Activated CD4-positive, alpha-beta T cell treated with anti-CD3 and anti-CD28 coated beads for 1 hour (primary cell): ENCODE measurements at places on chromosomes 13 and 19.

DNA sequence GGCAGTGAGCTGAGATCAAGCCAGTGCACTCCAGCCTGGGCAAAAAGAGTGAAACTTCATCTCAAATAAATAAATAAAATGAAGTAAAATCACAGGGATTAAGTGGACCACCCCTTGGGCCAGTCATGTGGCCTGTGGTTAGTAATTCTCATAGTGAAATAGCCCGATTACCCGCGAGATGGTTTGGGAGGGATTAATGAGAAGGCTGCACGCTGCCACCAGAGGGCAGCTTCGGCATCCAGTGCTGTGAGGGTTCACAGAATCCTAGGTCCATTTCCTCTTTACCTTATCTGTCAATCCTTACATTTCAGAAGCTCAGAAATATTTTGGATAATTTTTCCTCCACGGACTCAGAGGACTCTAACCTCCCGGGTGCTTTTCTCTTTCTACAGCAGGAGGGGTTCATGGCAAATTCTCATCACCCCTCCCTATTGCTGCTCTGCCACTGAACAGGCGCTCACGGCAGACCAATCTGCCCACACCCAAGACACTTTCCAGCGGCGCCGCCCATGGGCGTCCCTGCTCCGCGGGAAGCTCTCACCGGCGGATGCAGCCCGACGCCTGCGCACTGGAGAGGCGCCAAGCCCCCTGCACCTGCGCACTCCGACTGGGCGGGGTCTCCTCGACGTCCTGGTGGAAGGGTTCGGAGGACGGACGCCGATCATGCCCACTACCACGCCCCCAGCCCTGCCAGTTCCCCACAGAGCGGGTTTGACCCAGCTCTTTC lies 11.0 kb downstream of the ZNF835 start:
- no peak for DNase-seq

DNA sequence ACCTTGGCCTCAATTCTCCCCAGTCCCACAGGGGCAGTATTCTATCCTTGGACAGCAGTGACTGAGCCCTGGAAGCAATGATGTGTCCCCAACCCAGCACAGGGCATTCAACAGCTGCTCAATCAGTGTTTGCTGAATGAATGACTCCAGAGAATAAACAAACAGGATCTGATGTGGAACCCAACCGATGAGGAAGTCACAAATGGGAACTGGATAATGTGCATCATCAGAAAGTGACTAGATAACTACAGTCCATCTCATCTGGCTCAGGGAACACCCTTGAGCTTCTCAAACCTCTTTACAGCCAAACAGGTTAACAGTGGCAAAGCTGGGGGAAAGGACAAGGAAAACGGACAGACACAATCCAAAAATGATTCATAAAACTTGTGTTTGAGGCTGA lies 8.2 kb downstream of the SLC25A30 start:
- no peak for DNase-seq

- DNase-seq, result no peak
Measured at GRCh38 chr13:25384758-25385410, 13.1 kb downstream of the ATP8A2 start.

DNA sequence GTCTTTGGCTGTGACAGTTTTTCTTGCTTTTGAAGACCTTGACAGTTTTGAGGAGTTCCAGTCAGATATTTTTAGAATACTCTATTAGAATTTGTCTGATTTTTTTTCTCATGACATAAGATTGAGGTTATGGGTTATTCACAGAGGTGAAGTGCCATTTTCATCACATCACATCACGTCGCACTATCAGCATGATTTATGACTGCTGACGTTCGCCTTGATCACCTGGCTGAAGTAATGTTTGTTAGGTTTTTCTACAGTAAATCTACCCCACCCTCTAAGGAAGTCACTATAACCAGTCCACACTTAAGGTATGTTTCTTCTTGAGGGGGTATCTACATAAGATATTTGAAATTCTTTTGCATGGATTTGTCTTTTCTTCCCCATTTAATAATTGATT lies 169.7 kb downstream of the NDFIP2 start:
- DNase-seq, result no peak

GRCh38 chr13:44449999-44450821 lies 76.6 kb downstream of the SERP2 start:
- no peak for DNase-seq

DNA sequence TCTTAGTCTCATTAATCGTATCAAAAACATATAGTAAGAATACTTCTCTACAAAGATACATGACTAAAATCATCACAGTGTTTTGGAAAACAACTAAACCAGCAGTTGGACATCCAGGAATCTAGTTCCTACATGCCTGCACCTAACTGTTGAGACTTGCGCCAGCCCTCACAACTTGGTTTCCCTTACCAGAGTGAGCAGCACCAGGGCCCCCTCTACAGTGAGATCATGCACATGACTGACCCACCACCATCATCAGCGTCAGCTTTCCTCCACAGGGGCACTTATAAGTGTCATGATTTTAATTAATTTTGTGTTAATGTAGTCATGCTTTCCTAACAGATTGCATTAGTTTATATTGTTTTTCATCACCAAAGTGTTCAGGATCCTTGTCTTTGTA lies 1322.0 kb downstream of the EFNB2 start:
- DNase-seq, result no peak

- no peak for DNase-seq
Measured at GRCh38 chr19:38853214-38853613, 3.4 kb upstream of the HNRNPL start.

- no peak for DNase-seq
Measured at GRCh38 chr19:40693150-40693788, 2.8 kb upstream of the NUMBL start.

- DNase-seq, result no peak
Measured at GRCh38 chr13:40204246-40204645, 462.2 kb downstream of the FOXO1 start.

DNA sequence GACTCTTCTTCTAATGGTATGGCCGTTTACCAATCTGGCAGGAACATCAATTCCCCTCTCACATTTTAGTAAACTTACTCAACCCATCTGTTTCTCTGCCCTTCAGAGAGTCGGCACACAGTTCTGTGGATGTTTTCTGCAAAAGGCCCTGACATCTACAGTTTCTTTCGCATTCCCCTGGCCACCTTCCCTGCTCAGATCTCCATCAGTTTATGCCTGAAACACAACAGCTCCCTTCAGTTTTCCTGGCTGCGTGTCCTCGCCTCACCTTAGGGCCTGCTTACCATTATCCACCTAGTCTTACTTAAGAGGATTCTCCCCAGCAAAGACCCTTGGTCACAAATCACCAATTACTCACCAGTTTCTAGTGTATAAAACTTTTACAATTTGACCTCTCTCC lies 25.2 kb downstream of the COL4A1 start:
- DNase-seq, result no peak

DNA sequence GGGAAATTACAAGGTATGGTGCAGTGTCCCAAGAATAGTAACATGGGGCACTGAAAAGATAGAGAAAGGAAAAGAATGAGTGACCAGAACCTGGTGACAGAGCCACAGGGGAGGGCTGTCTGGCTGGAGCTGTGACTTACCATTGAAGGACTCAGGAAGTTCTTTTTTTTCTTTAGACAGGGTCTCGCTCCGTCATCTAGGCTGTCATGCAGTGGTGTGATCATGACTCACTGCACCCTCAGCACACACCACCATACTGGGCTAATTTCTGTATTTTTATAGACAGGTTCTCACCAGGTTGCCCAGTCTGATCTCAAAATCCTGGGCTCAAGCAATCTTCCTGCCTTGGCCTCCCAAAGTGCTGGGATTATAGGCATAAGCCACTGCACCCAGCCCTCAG lies 8.8 kb upstream of the CPB2 start:
- no peak for DNase-seq

GRCh38 chr13:33472446-33472845 lies 186.9 kb upstream of the STARD13 start:
- no peak for DNase-seq

- peak; percentile 88 for DNase-seq
Measured at GRCh38 chr19:16330368-16330801, 5.8 kb downstream of the KLF2 start.

- no peak for DNase-seq
Measured at GRCh38 chr13:34523406-34523805, 418.7 kb upstream of the NBEA start.

- no peak for DNase-seq
Measured at GRCh38 chr19:18373407-18373891, 12.5 kb upstream of the GDF15 start.

GRCh38 chr13:76570510-76570971 lies 315.7 kb downstream of the KCTD12 start:
- no peak for DNase-seq

- no peak for DNase-seq
Measured at GRCh38 chr13:31922724-31923123, 108.8 kb upstream of the FRY start.

DNA sequence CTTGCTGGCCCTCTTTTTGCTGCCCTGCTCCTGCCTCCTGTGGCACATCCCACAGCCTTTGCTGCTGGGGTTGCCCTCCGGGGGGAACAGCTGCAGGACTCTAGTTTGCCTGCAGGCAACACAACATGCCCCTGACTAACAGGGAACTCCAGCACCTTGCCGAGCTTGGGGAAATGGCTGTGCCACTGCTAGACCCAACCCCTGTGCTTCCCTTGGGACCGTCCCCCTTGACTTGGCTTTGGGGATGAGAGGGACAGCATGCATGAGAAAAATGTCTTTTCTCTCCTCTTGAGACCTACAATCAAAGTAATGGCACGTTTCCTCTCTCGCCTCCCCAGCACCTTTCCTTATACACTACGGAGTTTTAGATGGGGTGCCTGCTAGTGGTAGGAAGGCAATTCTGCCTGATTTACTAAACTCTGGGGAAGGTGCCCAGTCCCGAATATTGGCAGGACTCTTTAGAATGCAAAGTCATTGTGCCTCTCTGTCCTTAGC lies 12.4 kb upstream of the VWA8 start:
- no peak for DNase-seq

DNA sequence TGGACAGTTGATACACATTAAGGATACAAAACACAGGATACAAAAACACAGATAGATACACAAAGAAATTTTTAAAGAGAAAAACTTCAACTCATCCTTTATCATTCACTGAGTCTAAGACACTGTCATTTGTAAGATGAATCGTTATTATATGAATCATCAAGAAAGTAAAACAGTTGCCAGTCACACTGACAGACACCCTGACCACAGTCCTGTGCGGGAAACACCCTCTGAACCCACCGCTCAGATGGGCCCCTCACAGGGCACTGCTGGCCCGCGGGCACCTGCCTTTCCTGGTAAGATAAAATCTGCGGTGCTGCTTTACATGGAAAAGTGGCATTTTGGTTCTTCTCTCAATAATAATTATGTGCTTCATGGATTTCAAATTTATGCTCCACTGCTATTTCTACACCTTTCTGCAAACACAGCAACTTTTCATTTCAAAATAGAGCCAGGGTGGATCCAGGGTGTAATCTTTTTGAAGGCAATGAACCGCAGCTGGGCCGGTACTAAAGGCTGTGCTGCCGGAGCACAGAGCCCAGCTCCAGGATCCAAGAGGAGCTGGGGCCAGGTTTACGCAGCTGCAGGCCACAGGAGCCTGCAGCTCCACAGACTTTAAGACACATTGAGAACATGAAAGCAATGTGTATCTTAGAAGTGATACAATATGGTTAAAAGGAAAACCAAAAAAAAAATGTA lies 76.8 kb downstream of the TUBGCP3 start:
- no peak for DNase-seq

- no peak for DNase-seq
Measured at GRCh38 chr13:112759827-112760226, 70.0 kb downstream of the ATP11A start.

- DNase-seq, result no peak
Measured at GRCh38 chr13:26060357-26060756, 8.5 kb upstream of the SHISA2 start.

GRCh38 chr13:73230716-73231115 lies 171.9 kb downstream of the KLF5 start:
- DNase-seq, result no peak

- no peak for DNase-seq
Measured at GRCh38 chr13:27174766-27175455, 3.3 kb upstream of the USP12 start.

DNA sequence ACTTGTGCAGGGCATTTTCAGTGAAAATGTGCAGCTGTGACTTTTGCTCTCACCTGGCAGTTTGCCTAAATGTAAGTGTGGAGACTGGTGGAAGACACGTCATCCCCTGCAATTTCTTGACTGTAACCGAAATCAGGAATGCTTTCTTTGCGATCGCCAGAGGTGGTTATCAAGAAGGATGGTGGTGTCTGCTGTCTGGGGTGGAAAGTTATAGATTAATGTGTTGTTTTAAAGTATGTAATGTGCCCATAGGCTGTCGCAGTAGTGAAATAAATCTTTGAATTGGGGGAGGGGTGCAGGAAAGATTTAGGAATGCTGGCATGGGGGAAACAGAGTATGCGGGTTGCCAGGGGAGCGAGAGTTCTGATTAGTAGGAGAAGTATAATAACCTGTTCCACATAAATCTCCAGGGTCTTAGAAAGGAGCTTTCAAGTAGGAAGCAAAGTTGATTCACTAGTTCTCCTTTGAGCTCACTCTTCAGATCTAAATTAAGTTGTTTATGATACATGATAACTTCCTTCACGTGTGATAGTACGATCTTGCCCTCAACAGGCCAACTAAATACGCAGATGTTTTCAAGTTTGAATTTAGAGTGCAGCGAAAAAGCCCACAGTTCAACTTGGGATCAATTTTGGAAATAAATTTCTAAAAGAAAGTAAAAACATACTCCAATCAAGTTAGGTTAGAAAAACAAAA lies 1520.0 kb upstream of the SLC10A2 start:
- no peak for DNase-seq

- DNase-seq, result no peak
Measured at GRCh38 chr19:50224986-50225747, 21.7 kb downstream of the MYH14 start.

- no peak for DNase-seq
Measured at GRCh38 chr13:111893607-111894443, 173.1 kb upstream of the SOX1 start.

- peak; percentile 79 for DNase-seq
Measured at GRCh38 chr19:39402346-39403300, 4.0 kb upstream of the ZFP36 start.

DNA sequence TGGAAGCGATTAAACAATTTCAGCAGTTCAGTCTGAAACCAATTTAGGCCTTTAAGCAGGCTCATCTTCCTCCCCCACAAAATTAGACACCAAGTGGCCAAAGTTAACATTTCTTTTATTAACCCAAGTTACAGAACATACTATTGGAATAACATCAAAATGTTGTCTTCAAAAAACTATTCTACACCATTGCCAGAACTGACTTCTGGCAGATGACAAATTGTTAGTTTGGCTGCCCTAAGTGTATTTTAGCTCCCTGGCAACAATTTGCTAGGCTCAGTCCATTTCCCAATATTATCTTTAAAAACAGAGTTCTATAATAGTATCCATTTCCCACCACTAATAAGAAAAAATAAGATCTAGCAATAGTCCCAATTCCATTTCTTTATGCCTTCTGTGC lies 107.8 kb downstream of the SGCG start:
- DNase-seq, result no peak
